NCI-H187 (cell line): ENCODE measurements at places on chromosomes 5 and 9.

DNA sequence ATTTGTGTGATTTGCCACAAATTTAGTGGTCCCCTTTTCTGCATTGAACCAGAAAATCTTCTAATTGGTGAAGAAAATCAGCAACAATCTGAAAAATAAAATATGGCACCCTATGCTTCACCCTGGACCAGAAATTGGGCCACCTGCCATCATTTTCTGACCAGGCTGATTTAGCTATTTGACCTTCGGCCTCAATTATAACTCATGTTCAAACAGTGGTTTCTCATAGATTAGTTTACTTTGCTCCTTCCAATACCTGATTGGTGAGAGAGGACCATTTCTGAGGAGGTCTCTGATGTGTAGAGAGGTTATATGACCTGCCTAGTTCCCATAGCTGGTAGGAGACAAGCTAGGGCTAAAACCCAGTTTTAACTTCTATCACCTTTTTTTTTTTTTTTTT, 59.0 kb downstream of the PTTG1 start:
- no peak for DNase-seq

- no peak for DNase-seq
Observed at GRCh38 chr5:28748446-28748845, 1710.1 kb upstream of the CDH9 start.

DNA sequence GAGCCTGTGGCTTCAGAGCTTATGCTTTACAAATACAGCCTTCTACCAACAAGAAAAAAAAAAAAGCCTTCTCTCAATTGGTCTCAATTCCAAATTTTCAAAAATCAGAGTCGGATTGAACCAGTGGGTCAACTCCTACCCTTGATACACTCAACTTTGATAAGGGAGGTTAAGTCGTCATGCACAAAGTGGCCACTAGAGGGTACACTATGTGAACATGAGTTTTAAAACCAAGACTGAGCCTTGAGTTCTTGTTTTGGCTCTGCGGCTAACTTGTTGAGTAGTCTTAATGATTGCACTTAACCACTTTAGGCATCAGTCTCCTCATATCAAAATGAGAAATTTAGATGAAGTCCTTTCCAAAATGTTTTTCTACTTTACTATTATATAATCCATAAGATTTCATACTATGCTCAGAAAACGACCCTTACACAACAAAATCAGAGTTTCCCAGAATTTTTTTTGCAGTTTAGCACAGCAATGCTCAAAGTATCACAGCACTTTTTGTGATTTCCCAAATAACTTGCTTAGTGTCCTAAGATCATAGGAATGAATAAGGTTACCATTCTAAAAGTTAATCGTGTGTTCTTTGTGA, 92.9 kb upstream of the MTAP start:
- peak; percentile 31 for DNase-seq

DNA sequence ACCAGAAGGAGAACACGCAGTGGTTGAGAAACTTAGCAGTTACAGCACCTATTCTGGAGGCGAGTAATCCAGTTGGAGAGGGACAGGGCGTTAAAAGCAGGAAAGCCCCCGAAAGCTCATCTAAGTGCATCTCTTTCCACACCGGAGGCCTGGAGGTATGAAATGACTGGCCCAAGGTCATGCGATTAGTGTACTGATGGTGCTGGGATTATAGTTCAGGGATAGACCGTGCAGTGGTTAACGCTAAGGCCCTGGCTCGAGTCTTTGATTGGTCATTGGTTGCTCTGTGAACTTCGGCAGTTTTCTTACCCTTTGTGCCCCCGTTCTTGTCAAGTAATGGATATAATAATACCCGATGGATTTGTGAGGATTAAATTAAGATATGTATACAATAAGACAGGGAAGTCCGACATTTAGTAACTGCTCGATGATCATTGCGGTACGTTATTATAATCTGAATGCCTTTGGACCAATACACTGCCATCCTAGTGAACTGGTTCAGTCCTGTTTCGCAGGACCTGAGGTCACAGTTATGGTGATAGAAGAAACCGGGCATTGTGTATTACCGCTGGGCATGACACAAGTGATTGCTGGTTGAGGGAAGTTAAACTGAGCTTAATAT, 960 bp downstream of the CANX start:
- no peak for DNase-seq

GRCh38 chr9:129322641-129323375, 144.7 kb upstream of the IER5L start:
- no peak for DNase-seq

DNA sequence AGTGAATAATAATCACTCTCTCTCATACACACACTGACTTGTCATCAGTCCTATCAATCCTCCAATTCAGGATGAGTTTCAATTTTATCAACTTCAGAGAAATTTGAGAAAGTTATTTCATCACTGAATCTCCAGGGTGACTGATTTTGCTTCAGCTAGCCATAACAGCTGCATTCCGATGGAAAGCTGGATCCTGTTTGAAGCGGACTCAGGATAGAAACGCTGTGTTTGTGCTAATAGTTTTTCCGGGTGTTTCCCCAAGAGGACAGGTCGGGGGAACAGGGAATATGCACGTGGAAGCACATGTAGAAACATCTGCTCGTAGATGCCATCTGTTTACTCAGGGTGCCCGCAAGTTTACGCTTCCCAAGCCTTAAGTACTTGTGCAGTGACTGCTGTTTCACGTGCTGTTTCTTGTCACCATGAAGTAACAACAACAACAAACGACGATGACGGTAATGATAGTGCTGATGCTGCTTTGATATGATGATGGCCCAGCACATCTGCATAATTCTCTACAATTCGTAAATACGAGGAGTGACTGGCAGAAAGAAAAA, 263.7 kb upstream of the DAPK1 start:
- DNase-seq: no peak

DNA sequence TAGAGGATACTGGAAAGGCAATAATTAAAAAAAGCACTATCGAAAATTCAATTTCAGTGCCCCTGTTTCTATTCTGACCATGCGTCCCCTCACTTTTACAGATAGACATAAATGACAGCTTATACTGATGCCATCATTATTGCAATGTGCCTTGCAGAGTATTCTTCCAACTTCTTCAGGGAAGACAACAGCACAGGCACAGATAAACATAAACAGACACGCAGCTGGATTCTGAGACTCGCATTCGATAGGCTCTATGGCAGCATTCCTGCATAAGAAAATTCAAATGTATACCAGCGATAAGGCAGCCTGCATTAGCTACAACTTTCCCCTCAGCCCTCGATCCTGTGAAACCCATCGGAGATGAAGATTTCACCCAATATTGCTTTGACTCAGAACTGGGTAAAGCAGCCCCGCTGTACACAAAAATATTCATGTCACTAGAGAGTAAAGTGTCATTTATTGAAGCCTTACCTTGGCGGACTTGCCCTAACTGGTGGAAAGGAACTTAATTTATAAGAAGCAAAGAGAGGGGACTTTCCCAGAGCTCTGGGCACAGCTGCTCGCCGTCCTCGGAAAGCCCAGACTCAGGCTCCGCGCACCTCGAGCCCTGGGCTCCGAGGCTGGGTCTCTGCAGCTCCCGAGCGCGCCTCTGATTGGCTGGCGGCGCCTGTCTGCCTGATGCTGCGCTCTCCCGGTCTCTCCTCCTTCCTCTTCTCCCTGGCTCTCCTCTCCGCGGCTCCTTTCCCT, at the start of gene CDH18:
Gene CDH18, minus strand, starts transcription at position 589 of the 750 bp plus-strand sequence. CDS start 149,214 bp downstream, outside the sequence.
- no peak for DNase-seq

DNA sequence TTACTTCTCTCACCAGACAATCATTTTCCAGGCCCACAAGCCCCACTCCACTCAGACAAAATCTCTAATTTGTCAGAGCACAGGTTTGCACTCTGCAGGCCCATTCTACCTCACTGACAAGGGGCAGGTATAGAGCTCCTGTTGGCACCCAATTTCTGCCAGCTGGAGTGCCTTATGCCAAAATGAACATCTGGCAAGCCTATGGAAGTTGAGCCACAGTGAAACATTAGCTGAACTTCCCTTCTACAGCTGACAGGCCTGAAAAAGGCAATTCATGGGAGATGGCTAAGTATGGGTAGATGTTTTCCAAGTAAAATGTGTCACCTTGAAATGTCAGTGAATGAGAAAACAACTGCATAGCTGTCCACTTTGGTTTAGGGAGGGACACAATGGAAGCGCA, 87.0 kb downstream of the SPOCK1 start:
- no peak for DNase-seq

DNA sequence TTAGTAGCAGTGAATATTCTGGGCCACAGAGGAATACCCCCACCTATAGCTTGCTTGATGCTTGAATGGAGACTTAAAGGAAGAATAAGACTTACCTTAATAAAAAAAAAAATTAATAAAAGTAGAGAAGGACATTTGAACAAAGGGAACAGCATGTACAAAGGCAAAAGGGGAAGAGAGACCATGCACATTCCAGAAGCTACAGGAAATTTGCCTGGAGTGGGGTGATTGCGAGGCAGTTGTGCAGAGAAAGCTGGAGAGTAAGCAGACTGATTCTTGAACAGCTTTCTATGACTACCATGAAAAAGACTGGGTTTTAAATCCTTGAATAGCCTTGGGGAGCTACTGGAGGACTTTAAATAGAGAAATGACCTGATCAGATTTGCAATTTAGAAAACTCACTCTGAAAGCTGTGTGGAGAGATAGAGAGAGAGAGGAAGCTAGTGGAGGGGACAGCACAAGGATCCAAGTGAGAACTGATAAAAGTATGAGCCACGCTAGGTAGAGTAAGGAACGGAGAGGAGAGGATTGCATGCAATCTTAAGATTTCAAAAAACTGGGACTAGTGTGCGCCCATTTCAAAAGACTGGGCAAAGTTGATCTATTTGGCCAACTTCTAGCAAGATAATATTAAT, 12.5 kb upstream of the SSBP2 start:
- no peak for DNase-seq

DNA sequence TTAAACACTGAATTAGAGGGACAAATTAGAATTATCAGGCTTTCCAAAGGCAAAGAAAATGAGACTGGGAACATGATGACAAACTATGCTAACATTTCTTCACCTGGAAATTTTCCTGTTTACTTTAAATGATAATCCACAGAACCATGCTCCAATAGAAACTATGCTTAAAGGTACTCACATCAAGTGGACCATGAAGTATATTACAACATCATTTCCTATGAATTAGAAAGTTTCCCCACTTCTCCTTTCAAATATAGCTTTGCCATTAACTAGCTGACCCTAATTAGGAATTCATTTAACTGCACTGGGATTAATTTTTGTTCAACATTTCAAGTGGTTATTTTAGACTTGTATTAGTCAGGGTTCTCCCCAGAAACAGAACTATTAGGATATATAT, 81.4 kb downstream of the DTWD2 start:
- no peak for DNase-seq

- DNase-seq: no peak
Observed at GRCh38 chr9:126974594-126974993, 60.0 kb downstream of the RALGPS1 start.

GRCh38 chr9:24899463-24899862, 353.8 kb upstream of the IZUMO3 start:
- DNase-seq: no peak

DNA sequence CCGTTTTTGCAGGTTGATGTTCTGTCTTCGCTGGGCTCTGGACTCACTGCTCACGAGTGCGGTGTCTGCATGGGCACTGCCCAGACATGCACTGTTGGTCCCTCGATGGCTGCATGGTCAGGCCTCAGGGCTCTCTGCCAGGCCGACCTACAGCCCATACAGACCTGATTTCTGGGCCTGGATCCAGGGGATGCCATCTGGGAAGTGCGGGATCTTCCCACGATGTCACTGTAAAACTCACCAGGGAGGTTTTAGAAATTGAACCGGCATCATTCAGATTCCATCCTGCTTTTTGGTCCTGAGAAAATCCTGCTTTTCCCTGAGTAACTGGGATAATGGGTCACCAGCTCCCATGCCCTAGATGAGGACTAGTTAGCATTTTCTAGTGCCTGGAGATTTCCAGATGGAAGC, 9.1 kb downstream of the S1PR3 start:
- no peak for DNase-seq

DNA sequence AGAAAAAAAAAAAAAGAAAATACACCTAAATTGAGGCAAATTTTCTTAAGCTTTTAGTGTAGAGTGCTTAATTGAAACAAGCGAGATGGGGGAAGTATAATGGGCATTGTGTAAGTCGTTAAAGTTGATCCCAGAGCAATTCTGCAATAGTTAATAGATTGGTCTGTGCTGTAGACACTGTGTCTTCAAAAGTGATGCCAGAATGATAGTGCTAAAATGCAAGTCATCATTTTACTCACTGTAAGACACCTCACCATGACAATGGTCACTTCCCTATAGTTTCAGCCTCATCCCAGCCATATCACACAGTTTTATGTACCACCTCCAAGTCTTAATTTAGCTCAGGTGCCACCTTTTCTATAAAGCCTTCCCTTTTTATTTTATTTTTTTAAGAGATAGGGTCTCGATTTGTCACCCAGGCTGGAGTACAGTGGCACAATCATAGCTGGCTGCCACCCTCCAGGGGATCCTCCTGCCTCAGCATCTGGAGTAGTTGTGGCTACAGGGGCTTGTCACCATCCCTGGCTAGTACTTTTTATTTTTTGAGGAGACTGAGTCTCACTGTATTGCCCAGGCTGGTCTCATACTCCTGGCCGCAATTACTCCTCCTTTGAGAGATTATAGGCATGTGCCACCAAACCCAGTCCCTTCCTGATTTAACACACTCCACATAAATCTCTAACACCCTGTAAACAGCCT, 6.2 kb downstream of the COX7C start:
- no peak for DNase-seq

GRCh38 chr9:124507880-124508423, 753 bp upstream of the NR5A1 start:
- no peak for DNase-seq

GRCh38 chr5:129104915-129105455, 10.4 kb downstream of the ISOC1 start:
- no peak for DNase-seq

DNA sequence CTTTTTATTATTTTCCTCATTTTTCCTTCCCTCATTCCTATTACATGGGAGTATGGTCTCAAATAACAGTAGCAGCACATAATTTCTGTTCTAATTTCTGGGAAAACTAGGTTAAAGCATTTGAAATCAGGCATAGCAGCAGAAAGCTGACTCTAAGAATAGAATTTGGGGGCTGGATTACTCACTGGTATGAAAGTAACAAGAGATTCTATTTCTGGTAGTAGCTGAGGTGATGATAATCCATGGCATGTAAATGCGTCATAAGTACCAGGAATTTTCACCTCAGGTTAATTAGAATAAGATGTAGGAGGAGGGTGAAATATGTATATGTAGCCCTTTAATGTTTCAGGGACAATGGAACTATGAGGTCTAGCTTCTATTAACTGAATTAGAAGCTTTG, 662.0 kb downstream of the PTPRD start:
- DNase-seq: no peak

GRCh38 chr5:95617057-95617456, 2.8 kb upstream of the GPR150 start:
- no peak for DNase-seq

DNA sequence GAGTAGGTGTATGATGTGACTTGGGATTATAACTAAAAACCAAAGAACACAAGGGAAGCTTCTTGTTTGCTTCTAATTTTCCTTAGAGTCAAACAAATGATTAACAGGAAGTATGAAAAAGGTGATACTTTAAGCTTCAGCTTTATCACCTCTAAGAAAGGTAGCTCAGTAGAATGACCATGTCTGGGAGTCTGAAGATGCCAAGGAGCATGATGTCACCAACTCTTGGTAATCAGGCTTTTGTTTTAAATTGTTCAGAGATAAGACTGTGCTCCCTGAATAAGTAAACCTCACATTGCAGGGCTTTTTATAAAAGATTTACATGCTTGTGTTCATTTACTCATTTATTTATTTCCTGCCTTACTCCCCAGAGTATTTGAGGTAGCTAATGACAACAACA, 169.9 kb downstream of the FER start:
- DNase-seq: no peak
